ENCODE measurements at places on chromosomes 3 and 15. TPM values are rescaled to one million over a fixed set of nuclear protein-coding genes. Genes with fewer than 3 reads are reported as not detected.
A peak's percentile ranks its signal among the peaks of the same experiment; 100 is the strongest.

GPR160 gene
- total RNA-seq = 65.5 TPM

MITF gene
- total RNA-seq = 0.32 TPM

- DNase-seq = no peak
These were observed 337.9 kb upstream of the IL12A start for GRCh38 chr3:159650726-159651125.

DNA sequence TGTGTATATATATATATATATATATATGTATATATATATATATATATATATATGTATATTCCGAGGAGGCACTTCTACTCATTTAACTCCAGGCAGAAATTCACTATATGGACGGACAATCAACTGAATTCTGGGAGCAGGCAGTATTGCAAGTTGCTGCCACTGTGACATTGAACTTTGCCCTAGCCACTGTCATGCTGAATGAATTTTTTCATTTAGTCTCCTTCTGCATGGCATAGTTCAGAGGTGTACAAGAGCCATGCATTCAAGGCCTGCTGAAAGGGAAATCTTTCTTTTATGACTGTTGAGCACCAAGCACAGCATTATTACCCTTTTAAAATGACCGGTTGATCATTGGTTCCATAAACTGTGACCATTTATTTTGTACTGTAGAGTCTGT, 176.2 kb upstream of the THRB start:
- no peak for DNase-seq

LRRK1 gene
- 43.5 TPM for total RNA-seq

GRCh38 chr3:138263104-138263503, 66.5 kb downstream of the NME9 start:
- no peak for DNase-seq

TUSC7 gene
- not detected for total RNA-seq

- no peak for DNase-seq
These were observed 29.1 kb downstream of the CADM2 start for GRCh38 chr3:84987706-84988504.

- DNase-seq = no peak
These were observed 425.0 kb downstream of the GBE1 start for GRCh38 chr3:81336470-81336869.

DNA sequence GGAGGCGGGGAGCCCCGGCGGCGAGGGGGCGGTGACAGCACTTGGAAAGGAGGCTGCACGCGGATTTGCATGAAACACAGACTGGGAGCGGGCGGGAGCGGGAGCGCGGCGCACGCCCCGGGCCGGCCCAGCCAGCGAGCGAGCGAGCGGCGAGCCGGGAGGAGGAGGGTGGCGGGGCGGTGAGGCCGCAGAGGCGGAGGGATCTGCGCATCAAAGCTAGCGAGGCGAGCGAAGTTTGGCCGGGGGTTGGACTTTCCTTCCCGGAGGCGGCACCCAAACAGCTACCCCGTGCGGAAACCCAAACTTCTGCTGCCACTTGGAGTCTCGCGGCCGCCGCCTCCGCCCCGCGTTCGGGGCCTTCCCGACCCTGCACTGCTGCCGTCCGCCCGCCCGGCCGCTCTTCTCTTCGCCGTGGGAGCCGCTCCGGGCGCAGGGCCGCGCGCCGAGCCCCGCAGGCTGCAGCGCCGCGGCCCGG, at the start of gene SMAD3:
TSS of gene SMAD3 (plus strand) at position 72 of the 475 bp plus-strand sequence. CDS start 553 bp downstream, outside the sequence.
- DNase-seq = peak; percentile 74

FSTL1 gene
- total RNA-seq = not detected

CEP152 gene
- 15.4 TPM for total RNA-seq

DNA sequence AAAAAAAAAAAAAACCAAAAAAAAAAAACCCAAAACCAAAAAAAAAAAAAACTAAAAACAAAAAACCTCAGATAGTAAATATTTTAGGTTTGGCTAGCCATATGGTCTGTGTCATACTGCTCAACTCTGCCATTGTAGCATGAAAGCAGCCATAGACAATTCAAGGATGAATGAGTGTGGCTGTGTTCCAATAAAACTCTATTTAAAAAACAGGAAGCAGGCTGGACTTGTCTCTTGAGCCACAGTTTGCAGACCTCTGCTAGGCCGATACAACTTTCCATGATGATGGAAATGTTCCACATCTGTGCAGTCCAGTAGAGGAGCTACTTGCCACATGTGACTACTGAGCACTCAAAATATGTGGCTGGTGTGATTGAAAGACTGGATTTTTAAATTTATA, 11.1 kb downstream of the EFCAB12 start:
- no peak for DNase-seq

- DNase-seq = no peak
These were observed 470.9 kb downstream of the RBMS3 start for GRCh38 chr3:29751647-29752314.

DNA sequence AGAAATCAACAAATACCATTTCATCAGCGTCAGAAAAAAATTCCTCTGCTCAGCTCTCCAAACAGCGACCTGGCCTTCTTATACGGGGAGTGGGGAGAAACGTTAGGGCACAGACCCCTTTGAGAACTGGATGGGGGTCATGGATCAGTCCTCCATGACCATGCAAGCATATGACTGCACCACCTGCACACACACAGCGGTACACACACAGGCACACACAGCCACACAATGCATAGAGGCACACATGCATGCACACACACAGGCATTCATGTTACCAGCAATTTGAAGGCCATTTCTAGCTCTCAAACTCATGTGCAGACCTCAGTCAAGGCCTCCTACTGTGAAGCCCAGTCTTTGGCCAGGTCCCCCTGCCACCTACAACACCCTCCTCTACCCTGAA, 50.2 kb downstream of the SLC41A3 start:
- no peak for DNase-seq

DNA sequence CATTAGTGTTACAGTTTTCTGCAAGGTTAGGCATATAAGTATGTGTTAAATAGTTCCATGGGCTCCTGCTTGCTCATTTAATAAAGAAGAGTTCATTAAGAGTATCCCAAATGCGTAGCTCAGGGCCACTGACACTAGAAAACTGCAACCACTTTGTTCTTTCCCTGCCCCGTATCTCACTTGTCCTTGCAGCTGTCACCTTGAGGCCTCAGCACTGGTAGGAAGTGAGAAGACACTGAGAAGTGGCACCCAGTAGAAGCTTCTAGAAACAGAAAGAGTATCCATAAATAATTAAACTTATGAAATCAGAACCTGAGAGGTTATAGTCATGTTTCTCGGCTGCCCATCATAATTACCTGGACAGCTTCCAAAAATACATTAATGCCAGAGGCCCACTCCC, 266.0 kb downstream of the KCNMB2 start:
- no peak for DNase-seq

CNTN3 gene
- total RNA-seq = not detected

DNA sequence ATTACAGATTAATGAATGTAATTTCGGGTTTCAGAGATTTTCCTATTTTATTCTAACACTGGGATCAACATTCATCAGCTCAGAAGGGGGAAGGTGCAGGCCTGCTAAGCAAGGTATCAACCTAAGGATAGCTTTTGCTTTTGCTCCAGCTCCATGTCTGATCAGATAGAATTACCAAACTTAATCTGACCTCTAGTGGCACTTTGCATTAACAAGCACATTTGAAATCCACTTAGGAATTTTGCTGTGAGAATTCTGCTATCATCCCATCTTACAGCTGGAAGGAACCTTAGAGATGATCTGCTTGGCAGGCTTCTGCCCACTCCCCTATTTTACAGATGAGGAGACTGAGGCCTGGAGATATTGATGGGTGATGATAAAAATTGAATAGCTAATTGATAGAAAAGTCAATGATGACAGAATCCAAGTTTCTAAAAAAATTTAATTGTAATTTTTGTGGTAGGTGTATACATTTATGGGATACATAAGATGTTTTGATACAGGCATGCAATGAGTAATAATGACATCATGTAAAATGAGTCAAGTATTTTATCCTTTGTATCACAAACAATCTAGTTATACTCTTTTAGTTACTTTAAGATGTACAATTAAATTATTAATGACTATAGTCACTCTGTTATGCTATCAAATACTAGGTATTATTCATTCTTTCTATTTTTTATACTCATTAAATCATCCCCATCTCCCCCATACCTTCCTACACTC, 209.2 kb upstream of the ZPLD1 start:
- DNase-seq = no peak

DNA sequence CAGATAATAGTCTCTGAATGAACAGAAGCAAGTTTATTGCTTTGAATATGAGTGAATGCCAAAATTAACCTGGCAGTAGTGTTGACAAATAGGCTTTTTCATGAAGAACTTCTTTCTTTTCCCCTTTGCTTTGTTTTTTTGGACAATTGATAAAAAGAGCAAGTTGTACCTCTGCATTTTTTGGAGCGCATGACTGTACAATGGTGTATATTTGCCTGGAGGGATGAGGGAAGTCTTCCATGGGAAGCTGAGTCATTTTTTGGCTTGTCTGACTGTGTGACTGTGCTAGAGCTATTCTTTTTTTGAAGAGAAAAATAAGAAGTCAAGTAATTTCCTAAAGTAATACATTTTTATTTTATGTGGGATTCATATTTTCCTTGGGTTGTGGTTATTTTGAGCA, 186.9 kb downstream of the KLHL25 start:
- no peak for DNase-seq

- no peak for DNase-seq
These were observed 23.7 kb downstream of the CNTN3 start for GRCh38 chr3:74590620-74591262.

GRCh38 chr15:45784656-45785055, 149.8 kb downstream of the SQOR start:
- DNase-seq = no peak

DNA sequence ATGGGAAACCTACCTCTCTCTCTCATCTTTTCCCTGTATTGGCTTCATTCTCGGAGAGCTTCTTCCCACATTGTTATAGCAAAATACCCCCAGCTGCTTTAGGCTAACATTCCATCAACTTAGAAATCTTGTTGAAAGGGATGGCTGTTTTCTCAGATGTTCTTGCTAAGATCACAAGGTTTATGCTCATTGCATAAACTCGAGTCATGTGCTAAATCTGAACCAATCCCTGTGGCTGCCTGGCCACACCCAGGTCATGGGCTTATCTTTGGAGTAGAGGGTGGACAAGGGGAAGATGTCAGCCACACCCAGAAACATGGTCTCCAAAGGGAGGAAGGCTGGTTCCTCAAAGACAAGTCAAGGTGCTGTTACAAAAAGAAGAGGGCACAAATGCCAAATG, 150.6 kb upstream of the UMPS start:
- DNase-seq = no peak

DNA sequence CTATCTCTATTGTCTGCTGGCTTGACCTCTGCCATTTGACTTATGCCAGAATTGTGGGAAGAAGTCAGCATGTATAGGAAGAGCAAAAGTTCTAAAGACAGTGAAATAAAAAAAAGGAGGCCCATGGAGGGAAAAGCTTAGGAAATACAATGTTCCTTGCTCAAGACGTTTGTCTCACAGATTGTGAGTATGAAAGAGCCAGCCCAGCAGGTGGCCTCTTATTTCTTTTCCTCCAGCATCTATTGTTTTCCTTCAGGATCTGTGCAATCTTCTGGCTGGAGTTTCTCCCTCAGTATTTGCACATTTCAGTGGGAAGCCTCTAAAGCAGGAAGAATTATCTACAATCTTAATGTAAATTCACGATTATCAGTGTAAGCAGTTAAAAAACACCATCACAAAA, 43.7 kb downstream of the ZDHHC3 start:
- no peak for DNase-seq

- no peak for DNase-seq
These were observed 95.0 kb downstream of the ATG7 start for GRCh38 chr3:11367143-11367693.
